ENCODE measurements at places on chromosomes 4 and X.

DNA sequence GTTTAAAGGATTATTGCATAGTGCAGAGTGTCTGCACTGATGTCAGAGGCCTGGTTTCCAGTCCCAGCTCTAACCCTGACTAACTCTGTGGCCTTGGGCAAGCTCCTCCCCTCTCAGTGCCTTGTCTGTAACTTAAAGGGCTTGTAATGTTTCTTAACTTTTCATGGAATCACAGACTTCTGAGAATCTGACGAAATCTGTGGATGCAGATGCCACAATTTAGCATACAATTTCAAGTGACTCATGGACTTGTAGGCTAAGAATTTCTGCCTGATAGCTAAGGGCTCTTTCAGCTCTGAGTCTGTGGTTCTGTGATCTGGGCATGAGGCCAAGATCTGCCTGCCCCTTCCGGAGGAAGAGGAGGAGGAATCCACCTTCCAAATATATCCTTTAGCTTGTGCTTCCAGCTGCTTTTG lies 236.9 kb downstream of the AR start:
- DNase-seq: peak; percentile 87

GRCh38 chrX:122187069-122187713 lies 996.9 kb upstream of the GRIA3 start:
- no peak for DNase-seq

DNA sequence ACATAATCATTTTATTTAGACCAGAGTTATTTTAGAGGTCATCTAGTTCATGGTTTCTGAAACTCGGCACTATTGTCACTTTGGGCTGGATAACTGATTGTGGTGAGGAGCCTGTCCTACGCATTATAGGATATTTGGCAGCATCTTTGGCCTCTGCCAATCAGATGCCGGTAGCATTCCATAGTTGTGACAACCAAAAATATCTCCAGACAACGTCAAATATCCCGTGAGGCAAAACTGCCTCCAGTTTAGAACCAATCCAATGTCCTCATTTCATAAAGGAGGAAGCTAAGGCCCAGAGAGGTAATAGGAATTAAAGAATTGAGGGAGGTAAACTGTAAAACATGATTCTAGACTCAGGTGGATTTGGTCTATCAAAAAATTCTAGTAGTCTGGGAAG lies 6.1 kb downstream of the ZMAT1 start:
- no peak for DNase-seq

DNA sequence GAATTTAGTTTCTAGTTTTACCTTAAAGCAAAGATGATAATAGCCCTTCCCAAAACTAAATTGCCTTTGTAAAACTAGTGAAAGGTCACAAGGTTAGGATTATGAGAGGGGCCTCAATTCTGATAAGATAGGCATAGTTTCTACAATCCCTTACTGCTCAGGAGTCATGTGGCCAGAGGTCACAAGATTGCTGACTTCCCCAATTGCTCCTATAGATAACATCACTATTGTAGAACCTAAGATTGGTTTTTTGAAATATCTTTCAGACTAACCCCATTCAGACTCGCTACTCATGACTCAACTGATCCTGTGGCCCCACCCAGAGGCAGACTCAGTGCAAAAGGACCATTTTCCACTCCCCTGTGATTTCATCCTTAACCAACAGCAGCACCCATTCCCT lies 70.3 kb downstream of the SCD5 start:
- DNase-seq: no peak

Data from left cardiac atrium (tissue), 4 donors.